ENCODE measurements at places on chromosomes 4 and X.

GRCh38 chr4:103397541-103397940 lies 199.4 kb upstream of the CENPE start:
- DNase-seq: no peak

- DNase-seq: no peak
These were observed 19.9 kb upstream of the TXK start for GRCh38 chr4:48153791-48154550.

DNA sequence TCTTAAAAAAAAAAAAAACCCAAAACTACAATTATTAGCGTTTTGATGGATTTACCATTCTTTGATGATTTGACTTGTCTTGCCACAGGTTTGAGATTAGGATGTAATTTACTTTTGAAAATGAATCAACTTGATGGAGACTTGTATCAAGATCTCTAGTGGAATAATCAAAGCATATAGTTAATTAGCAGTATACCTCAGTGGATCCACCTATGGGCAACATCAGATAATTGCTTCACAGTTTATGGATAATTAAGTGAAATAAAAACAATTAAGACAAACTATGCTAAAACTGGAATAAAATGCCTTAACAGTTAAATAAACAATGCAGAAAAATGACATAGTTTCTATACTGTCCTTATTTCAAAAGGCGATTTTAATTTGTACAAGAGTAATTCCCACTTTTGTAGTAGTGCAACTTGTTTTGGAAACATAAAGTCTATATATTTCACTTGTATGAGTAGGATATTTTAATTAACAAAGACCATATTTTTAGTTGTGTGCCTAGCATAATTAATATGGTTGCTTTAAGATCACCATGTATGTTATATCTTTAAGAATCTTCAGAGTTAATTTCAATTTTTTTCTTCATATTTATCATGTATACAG lies 4.2 kb downstream of the CPEB2 start:
- no peak for DNase-seq

DNA sequence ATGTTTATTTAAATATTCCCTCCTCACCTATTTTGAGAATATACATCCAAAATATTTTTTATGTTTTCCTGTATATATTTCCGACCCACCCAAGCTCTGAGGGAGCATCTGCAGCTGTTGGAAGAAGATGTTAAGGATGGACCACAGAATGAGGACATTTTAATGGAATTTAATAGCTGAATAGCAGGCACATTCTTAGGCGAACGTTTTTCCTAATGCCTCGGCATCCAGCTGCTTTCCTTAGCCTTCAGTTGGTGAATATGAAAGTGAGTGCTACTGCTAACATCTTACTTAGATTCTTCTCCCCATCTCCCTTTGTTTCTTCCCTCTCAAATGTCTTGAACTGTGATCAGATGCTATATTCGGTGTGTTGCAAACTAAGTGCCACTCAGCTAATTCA lies 158.0 kb upstream of the CTSO start:
- peak; percentile 7 for DNase-seq

GRCh38 chrX:65667503-65668376 lies at the start of gene MSN:
Gene MSN, plus strand, starts transcription at chrX:65667654. Its CDS starts 188 bp downstream, at chrX:65667842.
- DNase-seq: peak; percentile 71

DNA sequence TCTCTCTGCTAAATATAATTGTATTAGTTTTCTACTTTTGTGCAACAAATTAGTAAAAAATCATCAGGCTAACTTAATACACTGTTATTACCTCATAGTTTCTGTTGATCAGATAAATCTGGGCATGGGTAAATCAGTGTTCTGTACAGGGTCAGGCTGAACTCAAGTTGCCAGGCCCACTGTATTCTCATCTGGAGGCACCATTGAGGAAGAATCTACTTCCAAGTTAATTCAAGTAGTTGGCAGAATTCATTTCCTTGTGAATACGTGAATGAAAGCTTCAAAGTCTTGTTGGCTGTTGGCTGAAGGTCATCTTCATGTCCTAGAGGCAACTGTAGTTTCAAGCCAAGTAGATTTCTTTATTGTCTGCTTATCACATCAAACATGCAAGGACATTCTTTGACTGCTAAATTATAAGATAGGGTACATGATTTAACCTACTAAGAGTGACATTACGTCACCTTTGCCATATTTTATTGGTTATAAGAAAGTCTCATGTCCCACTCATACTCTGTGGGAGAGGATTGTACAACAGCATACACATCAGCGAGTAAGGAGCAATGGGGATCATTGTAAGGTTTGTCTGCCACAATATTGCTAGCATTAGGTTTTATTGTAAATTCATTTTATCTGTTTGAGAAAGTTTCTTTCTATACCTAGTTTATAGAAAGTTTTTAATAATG lies 1219.0 kb downstream of the ARAP2 start:
- DNase-seq: no peak

DNA sequence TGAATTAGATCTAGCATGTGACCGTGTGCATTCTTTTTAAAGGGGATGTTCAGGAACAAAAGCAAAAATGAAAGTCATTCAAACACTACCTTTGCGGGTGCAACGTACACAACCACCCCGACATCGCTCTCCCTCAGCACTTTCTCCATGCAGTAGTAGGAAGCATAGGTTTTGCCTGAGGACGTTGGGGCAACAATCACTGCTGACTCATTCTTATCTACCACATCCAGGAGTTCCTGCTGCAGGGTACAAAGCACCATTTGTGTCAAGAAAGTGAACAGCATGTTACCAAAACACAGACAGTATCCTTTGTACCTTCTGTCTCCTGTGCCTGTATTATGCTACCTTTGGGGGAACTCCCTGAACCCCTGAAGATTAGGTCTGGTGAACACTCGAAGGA lies 58.6 kb downstream of the DDX60L start:
- no peak for DNase-seq
